NCI-H1694 treated with DMSO at 0.1 percent for 48 hours (cell line): ENCODE measurements at places on chromosomes 4 and X.

- no peak for DNase-seq
These were observed 33.8 kb upstream of the MAMLD1 start for GRCh38 chrX:150329282-150329681.

GRCh38 chrX:357035-357692 is 29.5 kb downstream of the PPP2R3B start:
- no peak for DNase-seq

DNA sequence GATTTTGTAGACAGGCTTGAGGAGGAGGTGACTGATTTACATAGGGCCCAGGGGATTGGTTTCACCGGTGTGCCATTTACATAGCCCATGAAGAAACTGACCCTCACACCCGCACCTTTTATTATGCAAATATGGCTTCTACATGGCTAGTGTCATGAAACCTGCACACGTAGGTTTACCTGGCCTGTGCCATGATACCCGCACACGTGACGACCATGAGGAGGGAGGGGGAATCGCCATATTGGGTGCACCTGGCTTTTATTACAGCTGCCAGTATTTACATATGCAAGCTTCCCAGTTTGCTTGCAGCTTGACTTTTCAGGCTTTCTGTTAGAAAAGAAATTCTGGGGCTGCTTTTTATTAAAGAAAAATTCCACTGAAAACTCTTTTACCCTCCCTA is 359.7 kb downstream of the ADAM29 start:
- no peak for DNase-seq

GRCh38 chr4:137226221-137226620 is 306.1 kb downstream of the PCDH18 start:
- DNase-seq = no peak

GRCh38 chr4:148288448-148288847 is 153.8 kb downstream of the NR3C2 start:
- no peak for DNase-seq

- no peak for DNase-seq
These were observed 51.5 kb upstream of the AMELX start for GRCh38 chrX:11241720-11242119.

DNA sequence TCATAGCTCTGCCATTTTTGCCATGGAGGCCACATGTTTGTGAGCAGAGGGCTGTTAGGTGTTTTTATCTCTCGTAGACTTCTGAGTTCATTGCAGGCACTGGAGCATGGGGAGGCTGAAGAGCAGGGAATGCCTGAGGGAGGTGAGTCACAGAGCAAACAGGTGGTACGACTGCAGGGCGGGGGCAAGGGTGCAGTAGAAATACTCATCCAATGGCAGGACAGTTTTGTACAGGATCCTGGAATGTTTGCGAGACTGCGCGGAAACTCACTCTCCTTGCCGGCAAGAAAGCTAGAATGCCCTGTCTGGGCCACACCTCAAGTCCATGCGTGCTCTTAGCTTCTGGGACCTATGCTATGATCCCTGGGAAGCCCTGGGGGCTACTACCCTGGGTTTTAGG is 20.0 kb upstream of the VCX2 start:
- no peak for DNase-seq

DNA sequence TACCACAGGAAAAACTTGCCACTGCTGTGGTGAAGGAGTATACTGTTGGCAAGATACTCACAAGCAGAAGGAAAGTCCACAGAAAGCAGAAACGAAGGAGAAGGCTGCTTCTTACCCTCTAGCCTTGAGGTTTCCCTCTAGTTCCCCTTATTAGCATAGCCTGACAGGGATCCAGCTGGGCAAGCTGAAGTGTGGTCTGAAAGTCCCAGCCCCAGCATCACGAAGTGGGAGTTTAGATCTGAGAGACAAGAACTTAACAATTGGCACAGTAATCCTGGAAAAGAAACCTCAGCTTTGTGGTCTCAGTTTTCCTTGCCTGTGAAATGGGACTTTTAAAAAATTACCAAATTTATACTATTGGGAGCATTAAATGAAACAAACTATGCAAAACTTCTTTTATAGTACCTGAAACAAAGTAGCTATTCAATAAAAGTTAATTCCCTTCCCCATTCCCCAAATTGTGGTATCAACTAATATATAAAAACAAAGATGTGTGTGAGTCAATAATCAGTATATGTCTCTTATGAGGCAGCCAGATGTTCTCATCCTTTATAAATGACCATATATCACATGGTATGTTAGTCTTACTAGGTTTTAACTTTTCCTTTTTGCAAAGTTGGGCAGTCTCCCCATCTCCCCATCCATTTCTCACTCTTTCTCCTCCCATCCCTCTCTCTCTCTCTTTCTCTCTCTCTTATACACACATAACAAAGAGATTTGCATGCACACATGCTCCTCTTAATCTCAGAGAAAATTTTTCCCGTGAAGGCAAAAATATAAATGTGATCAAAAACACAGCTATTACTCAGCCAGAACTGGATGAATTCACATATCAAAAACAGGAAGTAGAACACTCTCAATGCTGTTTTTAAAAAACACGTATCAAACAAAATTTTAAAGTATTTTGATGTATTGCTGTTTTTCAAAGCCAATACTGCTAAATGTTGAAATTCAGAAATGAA is 57.8 kb downstream of the SCFD2 start:
- no peak for DNase-seq

DNA sequence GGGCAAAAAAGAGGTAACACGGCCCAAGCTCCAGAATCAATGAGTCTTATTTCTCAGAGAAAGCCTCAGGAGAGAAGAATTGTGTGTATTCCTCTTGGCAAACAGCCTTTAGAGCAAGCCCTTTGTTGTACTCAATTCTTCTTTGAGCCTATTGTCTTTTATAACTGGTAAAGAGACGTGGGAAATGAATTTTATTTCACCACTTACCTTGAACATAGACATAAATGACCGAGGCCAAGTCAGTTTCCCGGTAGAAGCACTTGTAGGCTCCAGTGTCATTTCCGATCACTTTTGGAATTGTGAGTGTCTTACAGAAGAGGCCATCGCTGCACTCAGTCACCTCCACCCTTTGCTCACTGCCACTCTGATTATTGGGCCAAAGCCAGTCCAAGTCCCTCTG is 7.0 kb downstream of the KDR start:
- no peak for DNase-seq

DNA sequence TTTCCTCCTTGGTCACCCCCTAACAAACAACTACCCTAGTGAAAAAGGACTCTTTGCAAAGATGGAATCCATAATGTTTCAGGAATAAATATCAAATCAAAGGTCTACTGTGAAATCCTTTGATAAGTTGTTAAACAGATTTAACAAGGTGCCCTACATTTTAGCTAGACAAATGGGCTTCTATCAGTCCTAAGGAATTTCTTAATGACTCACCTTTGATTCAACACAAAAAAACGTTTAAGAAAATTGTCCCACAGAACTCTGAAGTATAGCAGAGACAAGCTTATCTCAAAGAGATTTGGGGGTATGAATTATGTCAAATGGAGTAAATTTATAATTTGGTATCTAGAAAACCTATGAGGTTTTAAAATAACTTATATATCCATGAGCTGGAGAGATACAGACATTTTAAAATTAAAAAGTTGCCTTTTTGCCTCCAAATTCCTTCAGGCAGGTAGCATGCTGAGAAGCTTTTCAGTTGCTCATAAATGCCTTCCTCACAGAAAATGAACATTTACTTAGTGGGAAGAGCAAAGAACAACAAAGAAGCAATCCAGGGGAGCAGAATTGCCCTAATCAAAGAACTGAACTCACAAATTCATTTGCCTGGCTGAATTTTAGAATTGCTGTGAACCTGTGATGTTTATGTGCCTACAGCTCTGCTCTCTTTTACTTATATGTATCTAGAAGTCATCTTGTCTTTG is 649.3 kb downstream of the STPG2 start:
- DNase-seq = no peak
